NCI-H69 (cell line): ENCODE measurements at places on chromosomes 3 and 15.

DNA sequence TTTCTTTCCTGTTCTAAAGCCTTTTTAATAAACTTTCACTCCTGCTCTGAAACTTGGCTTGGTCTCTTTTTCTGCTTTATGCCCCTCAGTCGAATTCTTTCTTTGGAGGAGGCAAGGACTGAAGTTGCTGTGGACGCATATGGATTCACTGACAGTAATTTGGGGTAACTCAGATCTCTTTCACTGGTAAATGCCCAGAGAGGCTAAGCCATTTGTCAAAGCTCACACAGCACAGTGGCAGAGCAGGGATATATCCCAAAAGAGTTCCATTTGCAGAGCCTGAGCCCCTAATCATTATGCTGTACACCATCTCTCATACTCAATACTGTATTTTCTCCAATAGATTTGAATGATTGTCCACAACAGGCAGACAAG lies 72.3 kb upstream of the GALNT15 start:
- DNase-seq = no peak

DNA sequence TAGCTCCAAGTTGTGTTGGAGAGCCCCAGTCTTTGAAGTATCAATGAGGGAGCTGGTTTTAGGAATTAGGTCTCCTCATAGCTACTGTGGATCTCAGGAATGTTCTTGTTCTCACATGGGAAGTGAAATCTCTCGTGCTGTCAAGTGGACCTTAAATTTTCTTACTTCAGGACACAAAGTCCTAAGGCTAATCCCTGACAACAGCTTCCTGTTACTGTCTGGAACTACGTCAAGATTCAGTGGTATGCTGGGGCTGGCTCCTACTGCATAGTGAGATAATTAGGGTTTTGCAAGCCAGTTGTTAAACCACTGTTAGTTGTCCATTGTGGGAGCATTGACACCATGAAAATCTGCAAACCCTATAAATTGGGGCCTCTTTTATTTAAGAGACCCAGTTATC lies 22.8 kb downstream of the MESP1 start:
- no peak for DNase-seq

DNA sequence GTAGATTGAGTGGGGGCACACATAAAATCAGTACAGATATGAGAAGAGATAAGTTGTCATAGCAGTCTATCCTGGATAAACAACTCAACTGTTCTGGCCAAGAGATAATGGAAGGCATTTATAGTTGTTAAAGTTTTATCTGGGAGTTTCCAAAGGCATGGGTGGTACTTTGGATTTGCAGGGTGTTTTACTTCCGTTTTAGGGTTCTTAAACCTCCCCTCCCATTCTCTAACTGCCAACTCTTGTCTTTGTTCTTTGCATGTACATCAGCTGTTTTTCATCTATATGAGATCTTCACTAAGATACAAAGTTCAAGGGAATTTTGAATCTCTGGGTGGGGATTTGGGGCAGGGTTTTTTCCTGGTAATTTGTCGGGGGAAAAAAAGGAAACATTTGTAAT lies 174.7 kb upstream of the CGNL1 start:
- no peak for DNase-seq

GRCh38 chr3:110419601-110420000 lies 652.0 kb upstream of the NECTIN3 start:
- no peak for DNase-seq

DNA sequence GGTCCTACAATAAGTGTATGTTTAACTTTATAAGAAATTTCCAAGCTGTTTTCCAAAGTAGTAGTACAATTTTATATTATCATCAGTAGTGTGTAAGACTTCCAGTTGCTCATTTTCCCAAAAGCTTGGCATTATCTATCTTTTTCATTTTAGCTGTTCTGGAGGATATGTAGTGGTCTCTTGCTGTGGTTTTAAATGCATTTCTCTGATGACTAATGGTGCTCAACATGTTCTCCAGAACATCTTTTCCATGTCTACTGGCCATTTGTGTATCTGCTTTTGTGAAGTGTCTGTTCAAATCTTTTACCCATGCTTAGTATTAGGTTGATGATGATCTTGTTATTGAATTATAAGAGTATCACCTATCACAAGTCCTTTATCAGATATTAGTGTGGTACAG lies 13.3 kb downstream of the BCL2A1 start:
- DNase-seq = no peak

- DNase-seq = no peak
Observed at GRCh38 chr3:193335031-193335430, 43.5 kb downstream of the ATP13A5 start.

GRCh38 chr3:153756816-153757215 lies 364.4 kb upstream of the ARHGEF26 start:
- DNase-seq = peak; percentile 2

- no peak for DNase-seq
Observed at GRCh38 chr3:42292009-42292408, 26.0 kb upstream of the CCK start.

DNA sequence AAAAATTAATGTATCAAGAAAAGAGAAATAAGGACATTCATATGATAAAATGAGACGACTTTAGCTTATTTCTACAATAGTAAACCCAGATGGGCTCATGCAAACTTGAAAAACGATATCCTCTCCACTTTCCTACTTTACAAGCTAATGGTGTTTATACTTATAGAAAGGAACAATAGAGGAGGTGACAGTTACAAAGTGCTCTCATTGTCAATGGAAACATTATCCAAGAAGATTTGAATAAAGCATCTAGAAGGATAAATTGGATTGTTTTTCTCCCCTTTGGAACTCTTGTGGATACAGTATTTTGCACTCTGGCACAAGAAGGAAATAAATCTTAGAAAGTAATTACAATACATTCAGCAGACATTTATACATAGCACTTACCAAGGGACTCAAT lies 20.2 kb upstream of the CCDC66 start:
- DNase-seq = peak; percentile 62

- peak; percentile 14 for DNase-seq
Observed at GRCh38 chr3:115977866-115978265, 354.6 kb downstream of the GAP43 start.

- DNase-seq = no peak
Observed at GRCh38 chr3:8942746-8943488, 20.4 kb downstream of the RAD18 start.

- no peak for DNase-seq
Observed at GRCh38 chr3:147089286-147089685, 317.1 kb downstream of the ZIC4 start.

DNA sequence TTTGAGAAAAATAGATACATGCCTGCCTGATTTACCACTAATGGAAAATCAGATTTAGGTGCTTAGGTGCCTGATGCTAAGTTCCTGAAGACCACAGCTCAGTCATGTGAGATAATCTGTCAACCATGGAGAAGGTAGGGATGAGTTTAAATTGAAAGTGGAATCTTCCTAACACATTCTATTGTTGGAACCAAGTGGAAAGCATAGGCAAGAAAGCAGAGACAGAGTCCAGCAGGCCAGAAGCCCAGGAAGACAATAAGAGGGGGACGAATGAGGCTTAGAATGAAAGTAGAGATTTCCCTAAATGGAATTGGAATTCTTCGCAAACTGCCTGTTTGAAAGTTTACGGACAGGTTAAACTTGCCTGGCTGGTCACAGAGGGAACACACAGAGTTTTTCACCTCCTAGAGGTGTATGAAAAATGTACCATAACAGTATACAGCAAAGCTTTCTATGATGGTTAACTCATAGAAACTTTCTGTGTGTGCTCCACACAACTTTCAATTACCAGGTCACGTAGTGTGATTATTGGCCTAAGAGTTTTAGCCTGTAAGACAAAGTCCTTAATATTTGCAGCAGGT lies 453.8 kb upstream of the KCNMB2 start:
- DNase-seq = no peak

GRCh38 chr3:8539419-8539818 lies 37.8 kb downstream of the LMCD1 start:
- DNase-seq = no peak

GRCh38 chr3:172317984-172318383 lies 130.3 kb downstream of the GHSR start:
- DNase-seq = peak; percentile 97

GRCh38 chr3:115347737-115348136 lies 200.6 kb upstream of the ZBTB20 start:
- DNase-seq = no peak

DNA sequence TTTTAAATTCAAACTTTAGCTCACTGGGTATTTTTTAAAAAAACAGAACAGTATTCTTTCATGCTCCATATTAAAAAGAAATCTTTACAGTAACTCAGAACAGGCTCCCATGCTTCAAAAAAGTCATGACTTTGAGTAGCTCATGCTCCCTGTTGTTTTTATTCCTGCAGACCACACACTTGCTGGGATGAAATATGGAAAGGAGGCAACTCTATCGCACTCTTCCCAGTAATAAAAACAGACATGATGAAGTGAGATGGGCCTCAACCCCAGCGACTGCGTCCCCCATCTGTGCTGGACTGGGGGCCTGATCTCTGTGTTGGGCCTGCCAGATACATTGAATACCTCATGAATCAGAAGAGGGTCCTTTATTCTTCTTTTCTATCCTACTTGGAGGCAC lies 58.9 kb downstream of the ARHGEF3 start:
- no peak for DNase-seq

DNA sequence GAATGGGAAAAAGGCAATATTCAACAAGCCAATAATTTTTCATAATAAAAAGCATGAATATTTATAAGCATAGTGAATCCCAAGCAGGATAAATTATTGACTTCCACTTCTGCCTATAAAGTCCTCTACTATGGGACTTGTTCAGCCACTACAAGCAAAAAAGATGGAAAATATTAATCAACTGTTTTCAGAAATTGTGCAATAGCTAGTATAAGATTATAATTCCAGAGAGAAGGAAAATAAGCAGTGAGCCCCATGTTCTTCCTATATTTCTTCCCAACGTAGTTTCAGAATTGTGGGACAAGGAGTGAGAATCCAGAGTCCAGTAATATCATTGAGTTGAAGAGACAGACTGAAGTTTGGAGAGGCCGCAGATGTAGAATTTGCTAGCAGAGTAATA lies 24.3 kb downstream of the SGO1 start:
- no peak for DNase-seq

- peak; percentile 18 for DNase-seq
Observed at GRCh38 chr3:110859993-110860392, 211.6 kb upstream of the NECTIN3 start.

DNA sequence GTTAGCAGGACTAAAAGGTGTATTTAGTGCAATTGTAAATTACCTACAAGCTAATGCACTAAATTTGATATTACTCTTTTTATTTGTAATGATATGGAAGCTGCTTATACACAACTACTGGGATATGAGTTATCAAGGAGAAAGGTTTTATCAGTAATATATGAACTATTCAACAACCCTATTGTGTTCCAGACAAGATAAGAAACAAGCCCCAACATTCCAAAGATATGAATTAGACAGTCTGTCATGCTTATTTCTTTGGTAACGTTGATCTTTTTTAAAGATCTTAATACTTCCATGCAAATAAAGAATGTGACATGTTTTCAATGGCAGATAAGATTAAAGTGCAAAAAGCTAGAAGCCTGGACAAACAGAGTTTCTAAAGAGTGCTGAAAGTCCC lies 314.0 kb upstream of the THBS1 start:
- no peak for DNase-seq

DNA sequence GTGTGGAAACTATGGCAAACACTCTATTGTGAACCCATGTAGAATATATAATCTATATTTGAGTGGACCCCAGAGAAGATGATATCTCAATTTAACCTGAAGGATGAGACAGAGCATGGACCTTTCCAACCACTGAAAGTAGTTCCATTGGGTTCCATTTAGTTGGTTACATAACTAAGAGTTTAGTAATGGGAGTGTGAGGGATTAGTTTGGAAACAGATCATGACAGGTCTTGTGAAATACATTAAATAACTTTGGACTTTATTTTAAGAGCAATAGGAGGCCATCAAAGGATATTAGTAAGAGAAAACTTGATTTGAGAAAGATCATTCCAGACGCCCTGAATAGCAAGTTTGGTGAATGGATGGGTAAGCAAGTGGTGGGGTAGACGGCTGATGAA lies 487.2 kb upstream of the ROBO2 start:
- no peak for DNase-seq

DNA sequence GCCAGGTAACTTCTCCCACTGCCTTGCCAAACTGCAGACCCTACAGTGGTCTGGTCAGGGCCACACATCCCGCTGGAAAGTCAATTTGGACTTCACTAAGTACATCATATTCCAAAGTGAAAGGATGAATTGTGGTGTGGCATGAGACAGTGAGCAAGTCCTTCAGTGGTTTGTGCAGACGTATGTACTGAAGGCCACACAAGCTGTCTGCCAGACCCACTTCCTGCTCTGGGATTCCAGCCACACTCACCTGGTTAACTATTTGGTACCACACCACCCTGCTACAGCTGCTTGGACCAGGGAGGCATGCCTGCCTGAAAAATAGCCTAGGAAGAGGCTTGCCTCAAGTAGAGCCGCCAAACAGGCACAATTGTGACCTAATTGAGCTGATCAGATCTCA lies 94.1 kb upstream of the STRIT1 start:
- DNase-seq = peak; percentile 25

- no peak for DNase-seq
Observed at GRCh38 chr15:48781017-48781416, 29.9 kb downstream of the CEP152 start.

DNA sequence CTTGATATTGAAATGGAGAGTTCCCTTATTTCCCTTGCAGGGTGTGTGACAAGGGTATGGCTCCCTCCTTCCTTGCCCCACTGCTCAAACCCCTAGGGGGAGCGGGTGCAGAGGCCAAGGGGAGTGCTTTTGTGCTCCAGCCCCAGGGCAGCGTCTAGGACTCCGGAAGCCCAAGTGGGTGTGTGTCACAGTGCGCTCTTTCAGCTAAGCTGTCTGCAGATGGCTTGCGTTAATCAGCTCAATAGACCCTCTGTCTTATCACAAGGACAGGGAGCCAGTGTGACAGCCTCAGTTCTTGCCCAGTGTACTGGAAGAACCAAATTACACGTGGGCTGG lies 523.6 kb upstream of the LMCD1 start:
- DNase-seq = peak; percentile 87

GRCh38 chr3:185460719-185461350 lies 38.0 kb downstream of the TMEM41A start:
- DNase-seq = peak; percentile 20

DNA sequence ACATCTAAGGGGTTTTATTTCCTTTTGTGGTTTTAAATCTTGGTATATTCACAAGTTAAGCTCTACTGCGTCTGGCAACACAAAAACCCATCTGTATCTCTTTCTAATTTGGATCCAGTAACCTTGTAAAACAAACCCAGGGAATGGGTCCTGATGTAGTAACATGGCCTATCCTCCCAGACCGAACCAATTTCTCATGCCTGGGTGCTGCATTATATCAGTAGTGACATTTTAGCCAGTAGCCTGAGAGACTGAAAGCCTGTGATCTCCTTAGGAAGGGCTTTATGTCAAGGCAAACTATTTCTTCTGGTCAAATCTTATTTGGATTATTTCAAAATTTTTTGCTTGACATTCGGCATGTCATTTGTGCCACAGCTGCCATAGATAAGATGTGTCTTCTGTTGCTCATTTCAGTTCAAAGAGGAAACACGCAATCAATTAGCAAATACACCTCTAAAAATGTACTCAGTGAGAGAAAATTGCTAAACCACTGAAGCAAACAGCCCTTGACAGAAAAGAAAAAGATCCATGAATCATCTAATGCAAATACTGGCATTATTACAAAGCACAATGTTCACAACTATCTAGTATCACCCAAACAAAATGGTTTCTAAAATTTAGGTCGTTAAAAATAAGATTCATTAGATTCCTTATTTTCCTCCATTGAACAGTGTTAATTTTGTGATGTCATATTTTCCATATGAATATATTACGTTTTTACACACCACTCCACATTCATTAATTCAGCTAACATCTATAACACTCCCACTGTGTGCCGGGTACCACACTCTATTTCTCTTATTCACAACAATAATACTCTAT lies 4.0 kb downstream of the NPTN start:
- DNase-seq = peak; percentile 35

GRCh38 chr3:124818398-124819091 lies 68.6 kb downstream of the ITGB5 start:
- DNase-seq = no peak
